Activated gamma-delta T cell treated with anti-CD3 and anti-CD28 coated beads, Interleukin-2, amount 50 U/mL, for 16 hours (primary cell): ENCODE measurements at places on chromosomes 7 and 10.

DNA sequence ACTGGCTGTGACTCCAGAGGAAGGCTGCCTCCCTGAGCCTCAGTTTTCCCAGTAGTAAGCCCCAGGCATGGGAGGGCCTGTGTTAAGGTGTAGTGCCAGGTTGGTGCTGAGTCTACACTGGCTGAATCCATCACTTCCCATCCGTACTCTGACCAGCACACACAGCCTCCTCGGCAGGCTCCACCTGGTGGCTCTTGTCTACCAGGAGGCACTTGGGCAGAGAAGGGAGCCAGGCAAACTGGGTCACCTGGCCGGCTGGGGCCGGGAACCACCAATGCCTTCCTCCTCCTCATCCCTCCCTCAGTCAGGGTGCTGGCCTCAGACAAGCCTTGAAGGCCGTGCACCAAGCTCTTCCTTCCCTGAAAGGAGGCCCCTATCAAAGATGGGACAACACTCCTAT is 75.7 kb downstream of the CHST15 start:
- DNase-seq, result no peak

- DNase-seq, result no peak
These were observed 263.5 kb downstream of the ZEB1 start for GRCh38 chr10:31582365-31583052.

DNA sequence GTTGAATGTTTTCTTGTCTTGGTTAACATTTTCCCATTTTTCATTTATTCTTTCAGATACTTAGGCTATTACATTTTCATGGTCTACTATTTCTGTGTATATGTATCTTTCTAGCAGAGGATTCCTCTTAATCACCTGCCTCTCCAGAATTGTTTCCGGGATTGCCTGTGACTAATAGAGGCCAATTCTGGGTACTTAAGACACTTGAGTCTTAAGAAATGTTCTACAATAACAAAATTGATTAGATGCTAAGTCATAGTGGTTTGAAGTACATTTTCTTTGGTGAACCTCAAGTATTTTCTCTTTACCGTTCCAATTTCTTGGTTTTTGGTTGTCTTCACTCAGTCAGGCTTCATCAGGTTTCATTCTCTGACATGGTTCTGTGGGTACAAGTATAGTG is 26.4 kb downstream of the BBS9 start:
- DNase-seq, result no peak

DNA sequence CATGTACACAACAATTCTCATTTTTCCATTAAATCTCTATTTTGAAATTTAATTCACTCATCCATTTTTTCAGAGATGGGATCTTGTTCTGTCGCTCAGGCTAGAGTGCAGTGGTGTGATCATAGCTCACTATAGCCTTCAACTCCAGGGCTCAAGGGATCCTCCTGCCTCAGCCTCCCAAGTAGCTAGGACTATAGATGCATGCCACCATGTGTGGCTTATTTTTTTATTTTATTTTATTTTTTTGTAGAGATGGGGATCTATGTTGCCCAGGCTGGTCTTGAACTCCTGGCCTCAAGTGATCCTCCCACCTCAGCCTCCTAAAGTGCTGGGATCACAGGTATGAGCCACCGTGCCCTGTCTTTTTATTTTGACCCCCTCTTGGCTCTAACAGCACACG is 203.8 kb upstream of the KLF14 start:
- DNase-seq, result no peak

DNA sequence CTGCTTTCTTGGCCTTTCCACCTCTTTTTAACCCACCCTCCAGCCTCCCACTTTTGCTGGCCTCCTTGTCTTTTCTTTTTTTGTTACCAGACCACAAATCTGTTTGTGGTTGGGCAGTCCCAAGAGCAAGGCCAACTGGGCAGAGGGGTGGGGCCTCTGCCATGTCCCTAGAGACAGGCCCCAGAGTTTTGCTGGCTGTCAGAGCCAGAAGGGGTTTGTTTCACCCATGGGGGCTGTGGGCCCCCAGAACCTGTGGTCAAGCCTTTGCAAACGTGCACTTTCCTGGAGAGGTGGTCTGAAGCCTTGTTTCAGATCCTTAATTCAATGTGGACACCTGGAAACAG is 10.3 kb downstream of the ZMIZ1 start:
- no peak for DNase-seq

DNA sequence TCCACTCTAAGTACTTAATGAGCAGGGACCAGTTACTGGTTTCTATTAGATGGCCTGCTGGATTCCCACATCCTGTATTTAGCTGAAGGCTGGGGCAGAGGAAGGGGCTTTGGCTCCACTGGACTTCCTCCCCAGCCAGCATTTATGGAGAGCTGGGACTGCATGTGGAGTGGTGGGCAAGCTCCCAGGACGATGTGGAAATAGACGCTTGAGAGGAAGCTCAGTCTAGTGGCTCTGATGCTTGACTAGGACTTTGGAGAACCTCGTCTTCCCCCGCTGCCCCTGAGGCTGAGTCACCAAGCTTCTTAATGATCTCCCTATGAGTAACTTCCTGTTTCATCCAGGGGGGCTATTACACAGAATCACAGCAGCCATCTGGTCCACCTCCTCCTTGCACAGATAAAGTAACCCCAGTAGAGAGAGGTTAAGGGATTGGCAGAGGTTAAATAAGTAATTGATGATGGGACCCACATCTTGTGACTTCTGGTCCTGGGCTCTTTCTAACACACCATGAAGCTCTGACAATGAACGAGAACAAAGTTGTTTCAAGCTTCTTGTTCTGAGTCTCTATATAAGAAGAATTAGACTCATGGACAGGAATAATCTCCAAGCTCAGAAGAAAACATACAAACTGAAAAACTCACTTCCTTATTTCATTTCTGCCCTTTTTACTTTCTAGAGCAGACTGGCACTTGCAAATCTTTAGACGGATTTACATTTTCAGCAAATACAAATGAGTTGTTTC is 126.2 kb downstream of the PRPF18 start:
- no peak for DNase-seq

- no peak for DNase-seq
These were observed 160.6 kb downstream of the ST7 start for GRCh38 chr7:117113871-117114270.

DNA sequence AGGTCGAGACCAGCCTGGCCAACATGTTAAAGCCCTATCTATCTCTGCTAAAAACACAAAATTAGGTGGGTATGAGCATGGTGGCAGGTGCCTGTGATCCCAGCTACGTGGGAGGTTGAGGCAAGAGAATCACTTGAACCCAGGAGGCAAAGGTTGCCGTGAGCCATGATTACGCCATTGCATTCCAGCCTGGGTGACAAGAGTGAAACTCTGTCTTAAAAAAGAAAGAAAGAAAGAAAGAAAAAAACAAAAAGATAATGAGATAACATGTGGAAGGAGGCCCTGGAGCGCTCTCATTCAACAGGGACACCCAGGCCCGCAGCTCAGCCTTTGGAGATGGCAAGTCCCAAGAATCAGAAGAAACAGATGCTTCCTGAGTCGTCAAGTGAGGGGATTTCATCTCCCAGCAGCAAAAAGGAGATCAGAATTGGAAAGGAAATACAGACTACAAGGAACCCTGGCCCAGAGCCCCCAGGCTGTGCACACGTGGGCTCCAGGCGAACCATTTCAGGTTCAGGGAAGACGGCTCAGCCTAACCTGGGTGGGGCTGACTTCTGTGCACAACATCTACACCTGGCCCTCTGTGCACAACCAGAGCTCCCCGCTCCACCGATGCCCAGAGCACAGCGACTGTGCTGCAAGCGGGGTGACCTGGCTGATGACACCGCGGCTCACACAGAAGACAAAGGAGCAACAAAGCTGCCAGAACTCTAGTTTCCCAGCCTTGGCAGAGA is 33.3 kb downstream of the GNA12 start:
- no peak for DNase-seq

GRCh38 chr7:92221766-92222165 is 23.9 kb downstream of the KRIT1 start:
- DNase-seq, result no peak

- DNase-seq, result no peak
These were observed 125.7 kb upstream of the CHST15 start for GRCh38 chr10:124219062-124219461.

DNA sequence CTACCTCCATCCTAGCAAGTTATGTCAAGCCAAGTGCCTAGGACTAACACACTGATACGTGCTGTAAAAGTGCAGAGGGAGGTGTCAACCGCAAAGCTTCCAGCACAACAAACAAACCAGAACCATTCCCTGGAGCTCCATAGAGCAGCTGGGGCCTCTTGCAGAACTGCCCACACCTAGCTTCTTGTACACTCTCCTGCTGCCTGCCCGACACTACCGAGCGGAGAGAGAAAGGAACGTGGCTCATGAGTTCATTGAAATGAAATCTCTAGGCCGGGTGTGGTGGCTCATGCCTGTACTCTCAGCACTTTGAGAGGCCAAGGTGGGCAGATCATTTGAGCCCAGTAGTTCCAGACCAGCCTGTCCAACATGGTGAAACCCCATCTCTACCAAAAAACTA is 73.5 kb downstream of the MKI67 start:
- no peak for DNase-seq

DNA sequence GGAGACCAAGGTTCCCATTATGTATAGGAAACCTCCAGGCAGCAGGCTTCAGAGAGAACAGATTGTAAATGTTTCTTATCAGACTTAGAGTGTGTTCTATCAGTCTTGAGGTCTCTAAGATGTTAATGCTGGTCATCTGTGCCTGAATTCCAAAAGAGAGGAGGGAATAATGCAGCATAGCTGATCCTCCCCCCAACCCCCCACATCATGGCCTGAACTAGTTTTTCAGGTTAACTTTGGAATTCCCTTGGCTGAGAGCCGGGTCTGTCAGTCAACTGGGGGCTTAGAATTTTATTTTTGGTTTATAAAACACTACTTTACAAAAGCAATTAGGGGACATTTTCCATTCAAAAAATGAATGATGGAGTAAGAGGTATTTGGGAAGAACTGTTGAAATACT is 184.3 kb downstream of the NEBL start:
- no peak for DNase-seq

DNA sequence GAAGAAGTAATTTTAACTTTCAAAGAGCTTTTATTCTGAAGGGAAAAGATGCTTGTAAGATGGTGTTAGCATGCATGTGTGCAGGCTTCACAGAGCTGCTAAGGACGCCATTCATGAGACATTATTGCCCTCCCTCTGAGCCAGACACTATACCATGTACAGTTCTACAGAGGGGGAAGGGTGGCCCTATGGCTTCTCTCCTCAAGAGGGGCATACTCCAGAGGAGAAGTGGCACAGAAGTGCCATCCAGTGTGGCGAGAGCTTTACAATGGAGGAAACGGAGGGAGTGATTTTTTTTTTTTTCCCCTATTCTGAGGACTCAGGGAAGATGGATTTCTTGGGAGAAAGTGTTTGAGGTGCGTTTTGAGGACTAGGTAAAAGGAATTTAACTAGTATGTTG is 119.5 kb downstream of the BICC1 start:
- no peak for DNase-seq

GRCh38 chr7:155533120-155533826 is 13.1 kb downstream of the CNPY1 start:
- no peak for DNase-seq

DNA sequence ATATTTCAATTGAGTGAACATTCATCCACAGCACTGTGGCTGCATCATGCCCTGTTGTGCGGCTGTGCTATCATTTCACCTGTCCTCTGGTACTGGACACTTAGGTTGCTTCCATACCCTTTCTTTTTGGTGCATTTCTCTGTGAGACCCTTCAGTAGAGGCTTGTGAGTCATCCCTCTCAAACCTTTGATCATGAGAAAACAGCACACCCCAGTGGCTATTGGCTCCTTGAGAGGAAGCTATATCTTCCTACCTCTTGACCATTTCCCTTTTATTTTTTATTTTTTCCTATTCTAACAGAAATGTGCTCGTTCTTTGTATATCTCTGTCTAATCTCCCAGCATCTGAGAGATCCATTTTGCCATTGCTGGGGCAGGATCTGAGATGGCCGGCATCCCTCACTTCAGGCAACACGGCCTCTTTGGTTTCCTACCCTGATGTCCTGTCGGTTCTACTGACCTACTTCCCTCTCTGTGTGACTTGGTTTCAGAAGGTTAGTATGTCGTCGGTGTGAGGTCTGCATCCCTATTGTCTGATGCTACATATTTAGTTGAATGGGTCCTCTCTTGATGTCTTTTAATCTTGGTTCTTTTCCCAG is 23.8 kb upstream of the PIK3AP1 start:
- DNase-seq, result no peak

DNA sequence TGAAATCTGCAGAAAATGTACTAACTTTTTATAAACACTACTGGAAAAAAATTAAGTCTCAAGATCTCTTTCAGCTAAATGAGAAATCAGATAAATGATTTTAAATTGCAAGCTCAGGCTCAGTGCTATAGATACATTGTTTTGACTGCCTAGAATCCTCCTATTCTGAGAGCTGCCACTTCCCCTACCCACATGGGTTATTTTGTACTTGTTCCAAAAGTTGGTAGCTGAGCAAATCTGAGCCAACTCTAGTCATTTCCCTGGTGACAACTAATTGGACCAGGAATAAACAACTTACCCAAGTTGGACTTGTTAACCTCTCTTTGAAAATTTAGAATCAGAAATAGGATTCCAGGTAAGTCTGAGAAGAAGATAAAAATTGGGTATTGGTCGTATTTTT is 202.1 kb downstream of the MBL2 start:
- DNase-seq, result no peak

- DNase-seq, result no peak
These were observed 120.0 kb downstream of the SEC23IP start for GRCh38 chr10:120012566-120012965.

DNA sequence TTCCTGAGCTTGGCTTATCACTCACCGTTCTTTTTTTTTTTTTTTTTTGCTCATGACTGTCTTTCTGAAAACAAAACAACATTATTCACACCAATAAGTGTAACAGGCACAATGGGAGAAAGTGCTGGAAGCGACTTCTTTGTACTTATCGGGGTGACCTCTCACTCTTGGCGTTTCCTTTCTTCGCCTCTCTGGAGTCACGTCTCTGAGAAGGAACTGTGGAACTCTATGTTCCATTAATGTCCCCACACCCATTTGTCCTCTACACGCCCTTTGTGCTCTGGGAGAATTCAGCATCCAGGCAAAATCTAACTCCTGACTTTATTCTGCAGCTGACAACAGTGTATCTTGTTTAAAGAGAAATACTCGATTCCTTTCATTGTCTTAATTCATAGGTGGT is 70.8 kb upstream of the FAM204A start:
- no peak for DNase-seq

GRCh38 chr7:71191771-71192170 is 59.8 kb downstream of the GALNT17 start:
- DNase-seq, result no peak

- no peak for DNase-seq
These were observed 19.8 kb upstream of the TMEM273 start for GRCh38 chr10:49207936-49208487.

- no peak for DNase-seq
These were observed 533.4 kb downstream of the NEBL start for GRCh38 chr10:20363684-20364083.

DNA sequence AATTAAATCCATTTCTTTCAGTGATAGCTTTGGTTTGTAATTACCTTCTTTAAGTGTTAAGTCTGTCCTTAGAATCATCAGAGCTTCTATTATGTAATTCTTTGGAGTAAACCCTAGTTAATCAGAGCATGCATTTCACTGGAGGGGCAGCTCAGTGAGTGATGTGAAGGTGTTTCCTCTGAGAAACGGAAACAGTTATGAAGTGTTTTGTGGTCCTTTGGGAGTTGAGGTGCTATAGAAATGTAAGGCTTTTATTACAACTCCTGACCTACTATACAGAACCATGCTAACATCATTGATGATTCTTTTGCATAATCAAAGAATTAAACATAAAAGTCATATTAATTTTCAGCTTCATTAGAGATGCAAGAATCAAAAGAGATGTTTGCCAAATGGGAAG is 141.5 kb downstream of the EXOC4 start:
- no peak for DNase-seq
